ENCODE measurements at places on chromosomes 1 and 21. TPM values are rescaled to one million over a fixed set of nuclear protein-coding genes. Genes with fewer than 3 reads are reported as not detected.

GRCh38 chr1:84525779-84526178 lies 19.4 kb upstream of the GNG5 start:
- no peaks in the 10 kb centered on the region for H3K27me3 ChIP-seq
- no peak overlapping the region for H3K4me3 ChIP-seq
- H3K36me3 ChIP-seq, result no peaks in the 10 kb centered on the region
- no peaks in the 10 kb centered on the region for H3K4me1 ChIP-seq
- no peak overlapping the region for H3K27ac ChIP-seq

DNA sequence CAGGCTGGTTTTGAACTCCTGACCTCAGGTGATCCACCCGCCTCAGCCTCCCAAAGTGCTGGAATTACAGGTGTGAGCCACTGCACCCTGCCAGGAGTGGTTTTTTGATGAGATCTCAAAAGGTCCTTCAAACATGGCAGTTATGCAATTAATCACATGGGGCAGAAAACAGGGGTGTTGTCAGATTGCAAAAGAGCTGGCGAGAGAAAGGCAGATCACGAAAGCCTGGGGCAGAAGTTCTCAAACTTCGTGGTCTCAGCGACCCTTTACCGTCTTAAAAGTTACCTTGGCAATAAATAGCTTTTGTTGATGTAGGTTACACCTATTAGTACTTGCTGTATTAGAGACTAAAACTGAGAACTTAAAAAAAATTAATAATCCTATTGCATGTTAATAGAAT lies 16.1 kb downstream of the CNR2 start:
- DNase-seq, result no peak
- no peaks in the 10 kb centered on the region for H3K27me3 ChIP-seq
- H3K36me3 ChIP-seq, result no peaks in the 10 kb centered on the region
- H3K4me3 ChIP-seq, result no peak overlapping the region
- no peaks in the 10 kb centered on the region for H3K4me1 ChIP-seq
- H3K27ac ChIP-seq, result no peak overlapping the region

GRCh38 chr1:153880962-153881361 lies 41.8 kb downstream of the GATAD2B start:
- no peaks in the 10 kb centered on the region for H3K4me1 ChIP-seq
- DNase-seq, result no peak
- H3K4me3 ChIP-seq, result no peak overlapping the region
- H3K27ac ChIP-seq, result no peak overlapping the region
- H3K36me3 ChIP-seq, result no peaks in the 10 kb centered on the region
- no peaks in the 10 kb centered on the region for H3K27me3 ChIP-seq

GRCh38 chr1:237748171-237748960 lies 142.4 kb downstream of the ZP4 start:
- H3K27me3 ChIP-seq, result no peaks in the 10 kb centered on the region
- no peak overlapping the region for H3K4me3 ChIP-seq
- no peaks in the 10 kb centered on the region for H3K36me3 ChIP-seq
- H3K4me1 ChIP-seq, result peaks cover 8% of the 10 kb centered on the region
- H3K27ac ChIP-seq, result no peak overlapping the region

DNA sequence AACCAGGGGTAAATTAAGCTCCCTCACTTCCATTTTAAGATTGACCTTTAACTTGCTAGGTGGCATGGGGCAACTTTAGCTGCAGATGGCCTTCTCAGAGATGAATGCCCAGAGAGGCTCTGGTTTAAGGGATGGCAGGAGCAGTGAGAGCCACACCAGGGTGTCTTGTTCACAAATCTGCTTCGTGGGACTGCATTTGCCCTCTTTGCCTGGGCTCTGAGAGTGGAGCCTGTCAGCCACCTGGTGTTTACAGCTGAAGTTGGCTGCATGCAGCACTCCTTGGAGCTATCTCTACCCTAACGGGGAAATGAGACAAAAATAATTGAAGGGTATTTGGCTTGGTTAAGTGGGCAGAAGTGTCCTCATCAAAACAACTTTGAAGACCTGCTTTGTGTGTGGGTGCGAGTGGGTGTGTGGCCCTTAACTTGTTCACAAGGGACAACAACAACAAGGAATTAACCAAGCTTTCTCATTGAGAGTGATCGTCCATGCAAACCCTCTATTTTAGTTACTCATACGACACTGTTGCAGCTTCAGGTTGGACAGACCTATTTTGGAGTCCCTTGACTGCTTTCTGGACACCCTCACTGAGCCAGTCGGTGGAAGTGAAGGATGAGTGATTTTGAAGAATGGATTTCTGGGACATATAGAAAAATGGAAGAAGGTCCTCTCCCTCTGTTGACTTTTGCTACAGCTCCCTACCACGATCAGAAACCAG lies 29.8 kb downstream of the PGM1 start:
- H3K27me3 ChIP-seq, result no peaks in the 10 kb centered on the region
- no peak overlapping the region for H3K4me3 ChIP-seq
- H3K27ac ChIP-seq, result no peak overlapping the region
- H3K36me3 ChIP-seq, result no peaks in the 10 kb centered on the region
- no peak for DNase-seq
- H3K4me1 ChIP-seq, result peaks cover 15% of the 10 kb centered on the region

- no peaks in the 10 kb centered on the region for H3K27me3 ChIP-seq
- no peaks in the 10 kb centered on the region for H3K36me3 ChIP-seq
- no peak overlapping the region for H3K27ac ChIP-seq
Measured at GRCh38 chr1:90501281-90501680, 215.8 kb downstream of the BARHL2 start.

GRCh38 chr1:50156241-50157010 lies 47.7 kb downstream of the ELAVL4 start:
- no peaks in the 10 kb centered on the region for H3K4me1 ChIP-seq
- no peak overlapping the region for H3K4me3 ChIP-seq
- DNase-seq, result no peak

GRCh38 chr1:94199398-94199797 lies 38.0 kb downstream of the ARHGAP29 start:
- H3K27me3 ChIP-seq, result no peaks in the 10 kb centered on the region
- H3K36me3 ChIP-seq, result no peaks in the 10 kb centered on the region
- H3K4me1 ChIP-seq, result no peaks in the 10 kb centered on the region
- H3K27ac ChIP-seq, result no peak overlapping the region

DNA sequence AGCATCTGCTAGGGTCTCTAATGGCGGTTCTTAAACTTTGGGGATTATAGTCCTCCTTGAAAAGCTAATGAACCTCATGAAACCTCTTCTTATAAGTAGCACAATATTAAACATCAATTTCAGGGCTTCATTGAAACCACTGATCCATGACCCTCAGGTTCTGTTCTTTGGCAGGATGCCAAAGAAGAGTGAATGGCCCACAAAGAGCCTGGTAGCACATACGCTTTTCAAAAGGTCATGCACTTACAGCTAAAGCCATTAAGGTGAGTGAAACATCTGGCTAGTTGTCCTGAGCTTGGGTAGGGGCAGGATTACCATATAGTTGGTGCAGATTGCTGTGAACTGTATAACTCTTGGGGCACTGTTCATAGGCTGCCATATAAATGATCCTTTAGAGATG lies 42.3 kb downstream of the MDM4 start:
- H3K4me1 ChIP-seq, result peaks cover 31% of the 10 kb centered on the region
- H3K4me3 ChIP-seq, result no peak overlapping the region
- no peaks in the 10 kb centered on the region for H3K27me3 ChIP-seq
- DNase-seq, result no peak

GRCh38 chr1:113021430-113022085 lies 51.4 kb upstream of the LRIG2 start:
- peak overlapping the region; percentile 64 for H3K27ac ChIP-seq
- peaks cover 8% of the 10 kb centered on the region for H3K4me1 ChIP-seq
- H3K36me3 ChIP-seq, result no peaks in the 10 kb centered on the region
- no peaks in the 10 kb centered on the region for H3K27me3 ChIP-seq
- no peak overlapping the region for H3K4me3 ChIP-seq

- H3K36me3 ChIP-seq, result peaks cover 2% of the 10 kb centered on the region
- H3K4me1 ChIP-seq, result no peaks in the 10 kb centered on the region
- no peak overlapping the region for H3K4me3 ChIP-seq
- no peak for DNase-seq
Measured at GRCh38 chr1:214632091-214632490, 29.1 kb downstream of the CENPF start.

DNA sequence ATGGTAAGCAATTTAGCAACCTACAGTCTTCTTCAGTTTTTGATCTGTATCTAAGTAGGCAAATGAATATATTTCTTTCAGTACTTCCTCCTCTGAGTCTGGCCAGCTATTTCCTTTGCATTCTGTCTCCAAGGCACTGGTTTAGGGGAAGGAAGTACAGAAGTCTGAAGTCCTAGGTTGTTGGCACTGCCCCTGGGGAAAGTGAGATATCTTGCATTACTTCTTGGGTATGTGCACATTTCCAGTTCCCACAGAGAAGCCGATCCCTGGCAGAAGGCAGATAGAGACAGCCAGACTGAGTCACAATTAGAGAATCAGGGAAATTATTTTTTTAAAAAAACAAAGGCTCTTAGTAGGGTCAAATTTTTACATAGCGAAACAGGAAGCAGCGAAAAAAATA lies 98.8 kb downstream of the RASAL2 start:
- H3K27me3 ChIP-seq, result no peaks in the 10 kb centered on the region
- DNase-seq, result no peak
- no peaks in the 10 kb centered on the region for H3K36me3 ChIP-seq
- no peak overlapping the region for H3K4me3 ChIP-seq
- H3K4me1 ChIP-seq, result peaks cover 10% of the 10 kb centered on the region

GRCh38 chr1:167912294-167912693 lies 1.6 kb downstream of the ADCY10 start:
- no peak overlapping the region for H3K27ac ChIP-seq
- H3K36me3 ChIP-seq, result peaks cover 5% of the 10 kb centered on the region
- DNase-seq, result no peak
- no peaks in the 10 kb centered on the region for H3K27me3 ChIP-seq

DNA sequence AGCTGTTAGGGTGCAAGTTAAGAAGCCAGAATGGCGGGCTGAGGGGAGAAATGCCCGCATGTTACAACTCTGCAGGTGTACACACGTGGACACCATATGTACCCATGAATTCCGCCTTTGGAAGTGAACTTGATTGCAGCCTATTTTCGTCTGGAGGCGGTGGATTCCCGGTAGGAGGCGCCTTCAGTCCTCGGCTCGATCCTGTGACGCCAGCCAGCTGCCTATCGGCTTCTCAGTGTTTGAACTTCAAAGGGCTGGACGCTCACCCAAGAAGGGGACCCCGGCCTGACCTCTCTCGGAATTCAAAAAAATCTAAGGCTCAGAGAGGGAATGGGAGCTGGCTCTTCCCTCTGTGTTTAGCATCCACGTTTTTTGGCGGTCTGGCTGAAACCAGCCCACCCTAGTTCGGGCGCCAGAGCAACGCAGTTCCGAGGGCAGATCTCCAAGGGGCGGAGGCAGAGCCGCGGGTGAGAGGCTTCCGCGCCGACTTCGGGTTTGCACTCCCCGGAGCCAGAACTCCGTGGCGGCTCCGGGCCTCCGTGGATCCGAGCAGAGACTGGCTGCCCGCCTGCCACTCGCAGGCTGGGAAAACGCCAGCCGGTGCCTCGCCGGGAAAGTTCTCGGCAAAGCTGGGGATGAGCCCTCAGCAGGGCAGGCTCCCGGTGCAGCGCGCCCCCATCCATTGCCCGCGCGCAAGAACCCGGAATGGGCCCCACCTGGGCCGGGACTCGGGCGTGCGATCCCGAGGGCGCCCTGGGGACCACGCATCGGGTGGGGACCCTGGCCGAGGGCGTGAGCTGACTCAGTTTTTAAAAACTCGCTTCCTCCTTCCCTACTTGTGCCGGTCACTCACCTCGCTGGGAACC lies 996 bp upstream of the TMEM51 start:
- H3K36me3 ChIP-seq, result no peaks in the 10 kb centered on the region
- peaks cover 36% of the 10 kb centered on the region for H3K4me1 ChIP-seq
- H3K4me3 ChIP-seq, result peak overlapping the region; percentile 71
- no peaks in the 10 kb centered on the region for H3K27me3 ChIP-seq
- peak; percentile 83 for DNase-seq

GRCh38 chr1:31790641-31791091 lies 25.2 kb downstream of the SPOCD1 start:
- peak; percentile 17 for DNase-seq
- no peaks in the 10 kb centered on the region for H3K27me3 ChIP-seq
- no peak overlapping the region for H3K27ac ChIP-seq
- no peaks in the 10 kb centered on the region for H3K36me3 ChIP-seq

GRCh38 chr1:75764057-75764655 lies 21.9 kb upstream of the RABGGTB start:
- H3K27ac ChIP-seq, result no peak overlapping the region
- H3K4me1 ChIP-seq, result 0 out of 2 replicates have a peak, but pooled peaks cover 4% of the 10 kb centered on the region
- no peak overlapping the region for H3K4me3 ChIP-seq
- no peaks in the 10 kb centered on the region for H3K36me3 ChIP-seq

DNA sequence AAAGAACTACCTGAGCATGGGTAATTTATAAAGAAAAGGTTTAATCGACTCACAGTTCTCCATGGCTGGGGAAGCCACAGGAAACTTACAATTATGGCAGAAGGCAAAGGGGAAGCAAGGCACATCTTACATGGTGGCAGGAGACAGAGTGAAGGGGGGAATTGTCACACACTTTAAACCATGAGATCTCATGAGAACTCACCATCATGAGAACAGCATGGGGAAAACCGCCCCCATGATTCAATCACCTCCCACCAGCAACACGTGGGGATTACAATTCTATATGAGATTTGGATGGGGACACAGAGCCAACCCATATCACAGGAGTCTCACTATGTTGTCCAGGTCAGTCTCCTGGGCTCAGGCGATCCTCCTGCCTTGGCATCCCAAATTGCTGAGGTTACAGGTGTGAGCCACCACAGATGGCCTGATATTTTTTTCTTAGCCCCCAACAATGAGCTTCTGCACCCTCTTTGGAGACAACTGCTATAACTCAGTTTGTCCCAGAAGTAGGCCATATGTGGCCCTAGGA lies 22.5 kb upstream of the MORC3 start:
- H3K27me3 ChIP-seq, result no peaks in the 10 kb centered on the region
- no peaks in the 10 kb centered on the region for H3K36me3 ChIP-seq
- peak overlapping the region; percentile 97 for H3K27ac ChIP-seq
- DNase-seq, result no peak
- H3K4me3 ChIP-seq, result no peak overlapping the region

DNA sequence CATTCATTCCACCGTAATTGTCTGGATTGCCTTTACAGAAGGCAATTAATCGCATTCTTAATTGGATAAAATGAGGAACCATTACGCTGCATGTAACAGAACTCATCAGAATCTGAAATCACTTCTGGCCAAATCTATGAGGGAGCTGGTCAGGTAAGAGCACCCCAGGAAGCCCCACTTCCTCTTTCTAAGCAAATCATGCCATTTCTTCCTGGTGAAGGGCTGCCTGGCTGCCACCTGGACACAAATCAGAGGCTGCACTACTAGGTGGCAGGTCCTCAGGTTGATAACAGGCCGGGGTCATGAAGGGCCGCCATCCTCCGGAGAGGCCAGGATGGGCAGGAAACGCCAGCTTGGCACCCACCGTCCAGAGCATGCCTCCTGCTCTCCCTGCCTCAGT lies 73.7 kb downstream of the CAPZB start:
- no peak overlapping the region for H3K27ac ChIP-seq
- DNase-seq, result no peak
- no peaks in the 10 kb centered on the region for H3K36me3 ChIP-seq
- no peaks in the 10 kb centered on the region for H3K4me1 ChIP-seq
- H3K4me3 ChIP-seq, result no peak overlapping the region
- H3K27me3 ChIP-seq, result no peaks in the 10 kb centered on the region

GRCh38 chr21:44299085-44299457 lies 782 bp upstream of the PFKL start:
- H3K4me3 ChIP-seq, result peak overlapping the region; percentile 86
- no peaks in the 10 kb centered on the region for H3K27me3 ChIP-seq
- DNase-seq, result peak; percentile 27
- H3K36me3 ChIP-seq, result peaks cover 1% of the 10 kb centered on the region

The MFAP2 gene
- total RNA-seq, result 20.5 TPM

The OLIG2 gene
- total RNA-seq, result not detected

The NKAIN1 gene
- not detected for total RNA-seq

The SH2D1B gene
- total RNA-seq, result not detected

The RORC gene
- total RNA-seq, result not detected

The PRAMEF2 gene
- not detected for total RNA-seq

The C1orf141 gene
- total RNA-seq, result not detected

The TMPRSS2 gene
- 74.9 TPM for total RNA-seq

The WNT3A gene
- total RNA-seq, result 0.09 TPM
